NCI-H2029 treated with DMSO at 0.1 percent for 48 hours (cell line): ENCODE measurements at places on chromosomes 6 and 20.

GRCh38 chr20:32378461-32378860, 20.3 kb downstream of the ASXL1 start:
- DNase-seq: no peak

DNA sequence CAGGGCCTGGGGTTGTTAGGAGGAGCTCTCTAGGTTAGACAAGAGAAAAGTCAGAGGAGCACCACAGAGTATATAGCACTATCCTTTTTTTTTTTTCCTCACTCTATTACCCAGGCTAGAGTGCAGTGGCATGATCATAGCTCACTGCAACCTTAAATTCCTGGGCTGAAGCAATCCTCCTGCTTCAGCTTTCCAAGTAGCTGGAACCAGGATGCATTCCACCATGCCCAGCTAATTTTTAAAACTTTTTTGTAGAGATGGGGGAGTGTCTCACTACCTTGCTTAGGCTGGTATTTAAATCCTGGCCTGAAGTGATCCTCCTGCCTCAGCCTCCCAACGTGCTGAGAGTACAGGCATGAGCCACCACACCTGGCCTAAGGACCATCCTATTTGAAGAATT, 19.3 kb upstream of the AKIRIN2 start:
- DNase-seq: no peak

- DNase-seq: no peak
These were observed 158.2 kb upstream of the ZFP64 start for GRCh38 chr20:52349806-52350205.

- no peak for DNase-seq
These were observed 234.1 kb upstream of the BMP2 start for GRCh38 chr20:6533351-6533750.

DNA sequence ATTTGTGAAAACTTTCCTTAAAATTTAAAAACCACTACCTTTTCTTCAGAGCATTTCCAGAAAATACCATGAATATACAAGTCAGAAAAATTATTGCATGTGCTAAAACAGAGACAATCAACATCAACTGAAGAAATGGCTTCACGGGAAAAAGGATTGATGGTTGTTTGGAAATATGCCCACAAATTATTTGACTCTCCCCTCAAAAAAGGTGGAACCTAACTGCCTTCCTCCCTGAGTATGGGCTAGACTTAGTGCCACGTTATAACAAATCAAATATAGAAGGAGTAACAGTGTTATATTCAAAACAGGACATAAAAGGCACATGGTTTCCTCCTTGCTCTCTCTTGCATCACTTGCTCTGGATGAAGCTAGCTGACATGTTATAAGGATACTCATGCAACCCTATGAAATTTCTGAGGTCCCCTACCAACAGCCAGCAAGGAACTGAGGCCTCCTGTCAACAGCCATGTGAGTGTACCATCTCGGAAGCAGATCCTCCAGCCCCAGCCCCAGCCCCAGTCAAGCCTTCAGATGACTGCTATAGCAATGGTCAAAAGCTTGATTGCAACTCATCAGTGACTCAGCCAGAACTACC, 8.4 kb downstream of the BTBD9 start:
- DNase-seq: no peak
